ENCODE measurements at places on chromosomes 11 and 22. TPM values are rescaled to one million over a fixed set of nuclear protein-coding genes. Genes with fewer than 3 reads are reported as not detected.

GRCh38 chr11:118903204-118904015 is 19.7 kb downstream of the CXCR5 start:
- H3K27ac ChIP-seq = no peak overlapping the region
- no peak overlapping the region for H3K4me3 ChIP-seq
- H3K27me3 ChIP-seq = no peaks in the 10 kb centered on the region
- DNase-seq = no peak

DNA sequence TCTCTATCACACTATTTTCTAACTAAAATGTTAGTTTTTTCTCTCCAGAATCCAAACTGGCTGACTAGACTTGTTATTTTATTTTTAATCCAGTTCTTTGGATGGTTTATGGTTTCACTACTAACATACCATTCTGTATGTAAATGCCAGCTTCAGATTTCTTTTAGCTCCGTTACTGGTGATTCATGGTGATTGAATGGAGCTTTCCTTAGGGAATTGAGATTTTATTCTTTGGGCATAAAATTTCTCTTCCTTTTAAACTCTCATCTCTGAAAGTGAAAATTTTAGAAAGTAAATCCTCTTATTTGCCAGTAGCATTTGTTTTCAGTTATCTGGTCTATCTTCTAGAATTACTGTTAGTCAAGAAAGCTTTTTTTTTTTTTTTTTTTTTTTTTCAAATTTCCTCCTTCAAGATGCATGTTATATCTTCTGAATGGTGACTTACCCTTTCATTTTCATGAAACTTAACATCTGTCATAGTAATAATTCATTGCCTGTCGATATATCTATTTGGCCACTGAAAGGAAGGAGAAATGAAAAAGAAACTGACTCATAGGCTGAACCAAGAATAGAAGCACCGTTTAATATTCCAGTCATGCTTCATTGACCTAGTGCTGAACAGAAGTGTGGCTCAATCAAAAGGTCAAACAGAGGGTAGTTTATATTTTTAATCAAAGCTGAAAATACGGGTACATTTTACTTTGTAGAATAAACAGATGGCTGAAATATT is 6.4 kb downstream of the ENDOD1 start:
- H3K4me1 ChIP-seq = peaks cover 37% of the 10 kb centered on the region
- peaks cover 13% of the 10 kb centered on the region for H3K36me3 ChIP-seq
- H3K27ac ChIP-seq = no peak overlapping the region
- no peaks in the 10 kb centered on the region for H3K27me3 ChIP-seq

The OR51L1 gene
- not detected for total RNA-seq

DNA sequence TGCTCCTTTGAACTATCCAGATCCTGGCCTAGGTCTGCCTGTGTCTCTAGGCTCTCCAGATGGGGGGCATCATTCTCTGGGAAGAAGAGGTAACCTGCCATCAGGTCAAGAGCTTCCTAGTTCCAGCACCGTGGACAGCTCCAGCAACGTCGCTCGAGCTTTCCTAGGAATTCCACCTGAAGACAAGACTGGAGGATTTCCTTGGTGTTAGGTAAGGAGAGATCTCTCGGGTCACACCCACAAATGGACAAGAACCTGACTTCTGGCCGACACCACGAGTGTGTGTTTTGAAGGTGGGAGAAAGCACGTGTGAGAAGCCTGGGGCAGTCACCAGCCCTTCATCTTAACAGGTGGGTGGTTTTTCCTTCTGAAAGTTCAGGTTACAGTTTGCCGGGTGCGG is 1.2 kb downstream of the PRG3 start:
- DNase-seq = no peak
- no peak overlapping the region for H3K27ac ChIP-seq
- no peaks in the 10 kb centered on the region for H3K4me1 ChIP-seq
- H3K4me3 ChIP-seq = no peak overlapping the region
- H3K27me3 ChIP-seq = peaks cover 40% of the 10 kb centered on the region

The OR8G5 gene
- not detected for total RNA-seq

The NXPE2 gene
- not detected for total RNA-seq

DNA sequence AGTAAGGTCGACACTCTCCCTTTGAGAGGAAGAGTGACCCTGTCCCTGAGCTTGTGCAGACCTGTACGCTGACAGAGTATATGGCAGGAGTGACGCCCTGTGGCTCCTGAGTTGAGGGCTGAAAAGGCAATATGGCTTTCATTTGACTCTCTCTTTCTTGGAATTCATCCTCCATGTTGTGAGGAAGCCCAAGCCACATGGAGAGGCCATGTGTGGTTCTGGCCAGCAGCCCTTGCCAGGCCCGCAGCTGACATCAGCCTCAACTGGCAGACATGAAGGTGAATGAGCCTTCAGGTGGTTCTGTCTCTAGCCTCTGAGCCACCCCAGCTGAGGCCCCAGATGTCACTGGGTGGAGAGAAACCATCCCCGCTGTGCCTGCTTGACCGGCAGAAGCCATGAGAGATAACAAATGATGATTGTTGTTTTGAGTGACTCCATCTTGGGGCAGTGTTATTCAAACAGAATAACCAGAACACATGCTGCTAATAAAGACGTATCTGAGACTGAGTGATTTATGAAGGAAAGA is 31.9 kb downstream of the SMIM38 start:
- no peak overlapping the region for H3K4me3 ChIP-seq
- no peak for DNase-seq
- H3K36me3 ChIP-seq = no peaks in the 10 kb centered on the region
- H3K27me3 ChIP-seq = no peaks in the 10 kb centered on the region

DNA sequence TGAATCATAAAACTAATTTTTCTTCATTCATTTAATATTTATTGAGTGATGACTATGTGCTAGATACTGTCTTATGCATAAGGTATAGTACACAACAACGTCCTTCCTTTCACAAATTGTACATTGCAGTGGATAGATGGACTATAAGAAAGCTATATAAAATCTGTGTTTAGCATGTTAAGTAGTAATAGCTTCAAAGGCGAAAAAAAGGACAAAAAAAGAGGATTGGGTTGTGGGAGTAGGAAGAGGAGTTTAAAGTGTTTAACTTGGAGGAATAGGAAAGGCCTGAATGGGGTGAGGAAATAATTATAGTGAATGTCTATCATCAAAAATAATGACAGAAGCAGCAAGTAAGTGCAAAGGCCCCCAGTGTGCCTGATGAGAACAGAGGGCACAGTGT is 565.4 kb upstream of the LUZP2 start:
- peaks cover 7% of the 10 kb centered on the region for H3K4me1 ChIP-seq
- H3K27me3 ChIP-seq = no peaks in the 10 kb centered on the region
- no peak overlapping the region for H3K4me3 ChIP-seq

The ARHGAP1 gene
- total RNA-seq = 71.2 TPM

- no peak overlapping the region for H3K27ac ChIP-seq
- no peaks in the 10 kb centered on the region for H3K36me3 ChIP-seq
- no peaks in the 10 kb centered on the region for H3K4me1 ChIP-seq
Measured at GRCh38 chr11:17563231-17563646, 16.2 kb downstream of the OTOG start.

DNA sequence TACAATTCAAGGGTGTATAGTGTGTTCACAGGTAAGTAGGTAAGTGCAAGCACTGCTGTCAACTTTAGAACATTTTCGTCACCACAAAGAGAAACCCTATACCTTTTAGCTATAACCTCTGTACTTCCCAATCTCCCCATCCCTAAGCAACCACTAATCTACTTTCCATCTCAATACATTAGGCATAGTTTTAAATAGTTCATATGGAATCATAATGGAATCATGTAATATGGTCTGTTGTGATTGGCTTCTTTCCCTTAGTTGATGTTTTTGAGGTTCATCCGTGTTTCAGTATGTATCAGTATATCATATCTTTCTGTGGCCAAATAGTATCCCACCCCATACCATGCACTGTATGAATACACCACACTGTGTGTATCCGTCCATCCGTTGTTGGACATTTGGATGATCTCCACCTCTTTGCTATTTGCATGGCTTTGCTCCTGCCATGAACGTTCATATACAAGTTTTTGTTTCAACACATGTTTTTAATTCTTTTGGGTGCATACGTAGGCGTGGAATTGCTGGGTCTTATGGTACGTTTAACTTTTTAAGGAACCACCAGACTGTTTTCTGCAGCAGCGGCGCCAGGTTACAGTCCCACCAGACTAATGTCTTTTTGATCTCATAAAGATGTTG is 27.7 kb upstream of the OPCML start:
- H3K4me3 ChIP-seq = no peak overlapping the region
- DNase-seq = no peak
- no peak overlapping the region for H3K27ac ChIP-seq
- no peaks in the 10 kb centered on the region for H3K36me3 ChIP-seq
- peaks cover 8% of the 10 kb centered on the region for H3K27me3 ChIP-seq

GRCh38 chr11:44988981-44989635 is 38.4 kb upstream of the TP53I11 start:
- H3K4me1 ChIP-seq = peaks cover 2% of the 10 kb centered on the region
- H3K27ac ChIP-seq = no peak overlapping the region
- no peaks in the 10 kb centered on the region for H3K36me3 ChIP-seq
- no peak overlapping the region for H3K4me3 ChIP-seq

The NEFH gene
- 0.47 TPM for total RNA-seq

The CCDC116 gene
- 0.34 TPM for total RNA-seq

GRCh38 chr11:47534704-47535251 is 18.2 kb downstream of the CELF1 start:
- peaks cover 35% of the 10 kb centered on the region for H3K36me3 ChIP-seq
- no peak overlapping the region for H3K27ac ChIP-seq
- no peaks in the 10 kb centered on the region for H3K27me3 ChIP-seq
- H3K4me1 ChIP-seq = peaks cover 72% of the 10 kb centered on the region
- H3K4me3 ChIP-seq = peak overlapping the region; percentile 24

The MRGPRX3 gene
- total RNA-seq = not detected

The NTM gene
- total RNA-seq = not detected

GRCh38 chr11:11843211-11843621 is 1.4 kb downstream of the USP47 start:
- H3K27me3 ChIP-seq = peaks cover 7% of the 10 kb centered on the region
- H3K36me3 ChIP-seq = no peaks in the 10 kb centered on the region
- H3K27ac ChIP-seq = no peak overlapping the region
- no peak overlapping the region for H3K4me3 ChIP-seq
- H3K4me1 ChIP-seq = peaks cover 5% of the 10 kb centered on the region

DNA sequence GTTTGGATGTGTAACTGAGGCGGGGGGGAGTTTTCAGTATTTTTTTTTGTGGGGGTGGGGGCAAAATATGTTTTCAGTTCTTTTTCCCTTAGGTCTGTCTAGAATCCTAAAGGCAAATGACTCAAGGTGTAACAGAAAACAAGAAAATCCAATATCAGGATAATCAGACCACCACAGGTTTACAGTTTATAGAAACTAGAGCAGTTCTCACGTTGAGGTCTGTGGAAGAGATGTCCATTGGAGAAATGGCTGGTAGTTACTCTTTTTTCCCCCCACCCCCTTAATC is 2.3 kb downstream of the MALAT1 start:
- H3K4me3 ChIP-seq = no peak overlapping the region
- H3K27me3 ChIP-seq = no peaks in the 10 kb centered on the region
- peaks cover 25% of the 10 kb centered on the region for H3K4me1 ChIP-seq

The MUC6 gene
- total RNA-seq = not detected

GRCh38 chr11:94954753-94955152 is 18.6 kb downstream of the CWC15 start:
- H3K27ac ChIP-seq = no peak overlapping the region
- H3K4me1 ChIP-seq = peaks cover 3% of the 10 kb centered on the region
- peak; percentile 25 for DNase-seq
- H3K36me3 ChIP-seq = peaks cover 5% of the 10 kb centered on the region

DNA sequence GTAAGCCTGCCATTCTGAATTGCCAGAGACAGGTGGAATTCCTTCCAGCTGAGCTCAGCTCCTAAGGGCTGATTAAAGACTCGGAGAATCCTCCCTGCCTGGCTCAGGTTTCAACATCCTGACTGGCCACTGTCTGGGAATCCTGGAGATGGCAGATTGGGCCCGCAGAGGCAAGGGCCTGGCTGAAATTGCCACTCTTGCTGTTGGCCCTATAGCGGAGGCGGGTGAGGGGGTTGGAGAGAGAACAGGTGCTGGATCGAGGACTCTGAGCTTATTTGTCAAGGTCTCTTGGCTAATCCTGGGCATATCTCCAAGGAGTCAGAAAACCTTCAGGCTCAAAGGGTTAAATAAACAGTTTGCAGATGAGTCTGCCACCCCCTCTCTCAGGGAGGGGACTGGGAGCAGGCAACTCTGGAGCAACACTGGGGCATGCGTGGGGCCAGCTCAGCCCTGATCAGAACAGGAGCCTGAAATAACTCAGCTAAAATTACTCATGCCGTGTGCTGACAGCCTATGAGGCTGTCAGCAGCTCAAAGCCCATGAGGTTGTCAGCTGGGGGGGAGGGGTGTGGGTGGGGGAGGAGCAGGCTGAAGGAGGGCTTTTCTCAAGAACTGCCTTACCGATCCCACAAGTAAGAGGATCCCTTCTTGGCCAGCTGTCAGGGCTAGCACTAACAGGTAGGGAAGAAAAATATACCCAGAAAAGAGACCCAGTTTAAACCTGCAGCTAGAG is 14.7 kb upstream of the MFRP start:
- no peak overlapping the region for H3K4me3 ChIP-seq
- no peak overlapping the region for H3K27ac ChIP-seq
- DNase-seq = no peak
- H3K36me3 ChIP-seq = no peaks in the 10 kb centered on the region
- H3K4me1 ChIP-seq = peaks cover 10% of the 10 kb centered on the region

DNA sequence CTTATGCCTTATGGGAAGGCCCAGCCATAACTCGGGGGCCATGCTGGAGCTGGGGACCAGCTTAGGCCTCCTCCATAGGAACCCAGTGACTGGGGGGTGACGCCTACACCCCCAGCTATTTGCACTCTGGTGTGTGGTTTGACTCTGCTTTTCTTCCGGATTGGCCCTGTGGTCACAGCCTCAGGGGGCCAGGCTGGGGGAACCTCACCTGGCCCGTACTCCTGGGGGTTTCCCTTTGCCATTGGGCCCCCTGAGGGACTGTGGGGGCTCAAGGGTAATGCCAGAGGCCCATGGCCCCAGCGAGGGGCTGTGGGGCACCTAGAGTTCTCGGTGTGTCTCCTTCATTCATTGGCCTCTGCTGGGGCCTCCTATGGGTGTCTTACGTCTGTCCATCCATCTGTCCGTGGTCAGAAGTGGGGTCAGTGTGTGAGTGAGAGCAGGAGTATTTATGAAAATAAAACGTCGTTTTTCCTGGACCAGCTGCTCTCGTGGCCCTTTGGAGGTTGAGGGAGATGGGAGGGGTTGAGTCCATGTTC is 6.3 kb upstream of the SH3BP1 start:
- H3K4me3 ChIP-seq = peak overlapping the region; percentile 79
- no peak for DNase-seq
- no peaks in the 10 kb centered on the region for H3K27me3 ChIP-seq
- peak overlapping the region; percentile 96 for H3K27ac ChIP-seq
- peaks cover 36% of the 10 kb centered on the region for H3K4me1 ChIP-seq

DNA sequence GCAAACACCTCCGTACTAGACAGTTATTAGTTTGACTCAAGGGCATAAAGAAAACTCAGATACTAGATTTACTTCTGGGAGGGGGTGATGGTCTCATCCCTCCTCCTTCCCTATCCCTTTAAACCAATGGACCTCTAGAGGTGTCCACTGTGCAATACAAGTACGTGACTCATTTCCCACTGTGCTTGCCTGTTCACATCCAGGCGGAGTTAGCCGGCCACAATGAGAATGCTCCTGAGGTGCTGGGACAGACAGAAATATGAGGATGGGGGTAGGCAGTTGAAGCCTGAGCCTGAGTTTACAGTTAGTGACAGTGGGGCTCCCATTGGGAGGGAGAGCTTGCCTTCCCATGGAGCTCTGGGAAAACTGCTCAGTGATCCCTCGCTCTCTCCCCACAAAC is 8.4 kb upstream of the PMM1 start:
- H3K36me3 ChIP-seq = no peaks in the 10 kb centered on the region
- H3K27ac ChIP-seq = no peak overlapping the region
- no peak for DNase-seq
- H3K4me1 ChIP-seq = peaks cover 8% of the 10 kb centered on the region
- H3K27me3 ChIP-seq = no peaks in the 10 kb centered on the region

- peak overlapping the region; percentile 68 for H3K4me3 ChIP-seq
- no peaks in the 10 kb centered on the region for H3K27me3 ChIP-seq
- H3K27ac ChIP-seq = peak overlapping the region; percentile 88
- peak; percentile 69 for DNase-seq
- H3K4me1 ChIP-seq = peaks cover 84% of the 10 kb centered on the region
- H3K36me3 ChIP-seq = no peaks in the 10 kb centered on the region
Measured at GRCh38 chr11:2466869-2467694, 22.3 kb downstream of the KCNQ1 start.

The DDX6 gene
- 340 TPM for total RNA-seq
